Hepatocyte (in vitro differentiated cells): ENCODE measurements at places on chromosomes 3 and 15. TPM values are rescaled to one million over a fixed set of nuclear protein-coding genes. Genes with fewer than 3 reads are reported as not detected.

- H3K27ac ChIP-seq, result no peak overlapping the region
- no peak overlapping the region for H3K4me3 ChIP-seq
- no peaks in the 10 kb centered on the region for H3K36me3 ChIP-seq
These were observed 124.8 kb upstream of the PTX3 start for GRCh38 chr3:157311633-157312375.

DNA sequence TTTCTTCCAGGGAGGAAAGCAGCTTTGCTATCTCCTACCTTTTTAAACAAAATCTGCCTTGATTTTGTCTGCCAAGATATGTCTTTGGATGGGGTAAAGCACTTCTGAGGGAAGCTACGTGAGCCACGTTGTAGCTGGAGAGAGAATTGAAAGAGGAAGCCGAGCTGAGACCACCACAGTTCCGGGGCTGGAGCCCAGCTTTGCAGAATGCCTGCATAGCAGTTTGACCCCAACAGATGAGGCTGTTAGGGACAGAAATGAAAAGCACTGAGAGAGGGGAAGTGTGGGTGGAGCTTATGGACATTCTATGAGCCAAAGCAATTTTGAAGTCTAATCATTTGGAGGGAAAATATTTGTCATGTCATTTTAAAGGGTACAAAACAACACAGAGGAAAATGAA is 45.4 kb downstream of the LIPC start:
- no peaks in the 10 kb centered on the region for H3K27me3 ChIP-seq
- no peak overlapping the region for H3K4me3 ChIP-seq
- peak overlapping the region; percentile 25 for H3K27ac ChIP-seq
- no peaks in the 10 kb centered on the region for H3K36me3 ChIP-seq
- no peak for DNase-seq
- H3K4me1 ChIP-seq, result peaks cover 26% of the 10 kb centered on the region

- no peak overlapping the region for H3K4me3 ChIP-seq
- no peak overlapping the region for H3K27ac ChIP-seq
- no peak for DNase-seq
- H3K4me1 ChIP-seq, result no peaks in the 10 kb centered on the region
These were observed 68.6 kb downstream of the ZNF621 start for GRCh38 chr3:40593351-40593750.

GRCh38 chr3:179410999-179411398 is 40.3 kb downstream of the GNB4 start:
- DNase-seq, result no peak
- H3K4me3 ChIP-seq, result no peak overlapping the region
- no peaks in the 10 kb centered on the region for H3K36me3 ChIP-seq
- H3K27ac ChIP-seq, result no peak overlapping the region
- H3K4me1 ChIP-seq, result no peaks in the 10 kb centered on the region

DNA sequence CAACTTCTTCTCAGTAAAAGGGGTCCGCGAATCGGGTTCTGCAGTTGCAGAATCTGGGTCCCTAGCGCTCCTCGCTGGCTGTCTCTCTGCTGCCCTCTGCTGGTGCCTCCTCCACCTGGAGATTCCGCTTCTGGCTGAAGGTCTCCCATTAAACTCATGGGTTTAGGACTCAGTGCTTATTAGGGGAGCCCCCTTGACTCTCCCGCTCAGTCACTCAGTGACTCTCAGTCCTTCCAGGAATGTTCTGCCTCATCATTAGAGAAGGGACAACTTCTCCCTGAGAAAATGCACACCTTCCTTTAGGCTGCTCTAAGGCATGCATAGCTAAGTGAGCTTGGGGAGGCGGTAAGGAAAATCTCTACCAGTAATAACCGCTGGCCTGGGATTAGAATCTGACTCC is 7.1 kb downstream of the CPN2 start:
- no peak overlapping the region for H3K4me3 ChIP-seq
- peaks cover 7% of the 10 kb centered on the region for H3K4me1 ChIP-seq
- no peaks in the 10 kb centered on the region for H3K27me3 ChIP-seq
- no peak overlapping the region for H3K27ac ChIP-seq
- no peaks in the 10 kb centered on the region for H3K36me3 ChIP-seq
- DNase-seq, result peak; percentile 85

DNA sequence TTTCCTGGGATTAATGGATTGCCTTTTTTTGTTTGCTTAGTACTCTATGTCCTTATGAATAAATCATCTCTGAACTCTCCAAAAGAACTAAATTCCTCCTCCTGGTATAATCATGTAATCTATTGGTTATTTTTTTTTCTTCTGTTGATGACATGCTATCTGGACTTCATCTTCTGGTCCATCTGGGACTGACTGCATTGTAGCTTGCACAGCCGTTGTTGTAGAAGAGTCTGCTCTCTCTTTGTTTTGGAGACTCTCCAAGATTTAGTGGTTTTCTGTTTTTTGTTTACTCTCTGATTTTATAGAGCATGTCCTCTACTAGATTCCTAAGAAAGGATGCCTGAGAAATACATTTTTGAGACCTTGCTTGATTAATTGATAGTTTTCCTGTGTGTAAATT is 19.1 kb downstream of the IREB2 start:
- no peaks in the 10 kb centered on the region for H3K36me3 ChIP-seq
- DNase-seq, result no peak
- H3K27ac ChIP-seq, result peak overlapping the region; percentile 31
- H3K27me3 ChIP-seq, result no peaks in the 10 kb centered on the region

DNA sequence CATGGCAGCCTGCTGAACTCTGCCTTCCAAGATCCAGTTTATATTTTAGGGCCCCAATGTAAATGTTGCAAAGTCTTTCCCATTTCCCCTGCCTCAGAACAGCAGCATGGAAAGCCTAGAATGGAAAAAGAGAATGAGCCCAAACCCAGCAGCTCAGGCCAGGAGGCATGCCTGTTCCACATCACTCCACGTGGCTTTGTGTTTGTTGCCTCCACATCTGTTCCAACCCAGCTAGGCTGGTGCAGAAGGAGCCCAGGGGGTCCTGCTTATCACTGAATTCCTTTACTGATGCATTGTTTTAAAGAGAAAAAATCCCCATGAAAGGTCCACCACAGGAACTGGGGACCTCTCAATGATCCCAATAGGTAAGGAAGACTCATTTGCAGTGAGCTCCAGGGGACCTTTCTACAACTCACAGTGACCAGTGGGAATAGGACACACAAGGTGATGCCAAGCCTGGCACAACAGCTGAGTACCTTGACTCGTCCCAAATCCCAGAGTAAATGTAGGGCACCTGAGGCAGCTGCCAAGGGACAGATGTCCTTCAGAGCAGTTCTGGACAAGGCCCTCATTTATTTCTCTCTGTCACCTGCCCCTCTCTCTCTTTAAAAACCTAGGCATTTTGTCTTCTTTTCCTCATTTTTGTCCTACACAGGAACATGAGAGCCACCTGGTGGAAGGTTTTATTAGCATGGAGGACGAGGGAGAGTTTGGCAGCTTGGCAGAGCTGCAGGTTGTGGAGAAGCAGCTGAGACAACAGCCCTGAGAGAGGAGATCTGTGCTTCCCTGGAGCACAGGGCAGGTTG is 41.7 kb upstream of the ADAMTS17 start:
- H3K4me3 ChIP-seq, result no peak overlapping the region
- peak; percentile 47 for DNase-seq
- no peaks in the 10 kb centered on the region for H3K36me3 ChIP-seq
- H3K27me3 ChIP-seq, result no peaks in the 10 kb centered on the region
- no peak overlapping the region for H3K27ac ChIP-seq
- H3K4me1 ChIP-seq, result no peaks in the 10 kb centered on the region

DNA sequence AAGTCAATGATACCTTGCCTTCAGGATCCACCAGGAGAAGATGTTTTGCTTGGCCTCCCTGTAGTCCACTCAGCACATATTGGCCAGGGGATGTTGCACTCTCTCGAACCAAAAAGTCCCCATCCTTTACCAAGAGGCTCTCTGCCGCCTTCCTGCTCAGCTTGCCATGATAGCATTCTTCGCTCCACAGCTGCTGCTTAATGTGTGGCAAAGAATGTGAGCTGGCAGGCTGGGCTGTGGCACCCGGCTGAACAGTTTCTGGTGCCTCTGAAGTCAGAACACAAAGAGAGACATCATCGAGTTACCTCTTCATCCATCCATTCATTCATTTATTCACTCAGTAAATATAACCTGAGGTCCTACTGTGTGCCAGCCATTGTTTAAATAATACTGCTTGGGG is 23.9 kb upstream of the CEP152 start:
- no peaks in the 10 kb centered on the region for H3K4me1 ChIP-seq
- H3K36me3 ChIP-seq, result no peaks in the 10 kb centered on the region
- H3K4me3 ChIP-seq, result no peak overlapping the region
- DNase-seq, result no peak
- no peak overlapping the region for H3K27ac ChIP-seq
- no peaks in the 10 kb centered on the region for H3K27me3 ChIP-seq

GRCh38 chr15:66849746-66850077 is 147.7 kb downstream of the SMAD6 start:
- H3K4me3 ChIP-seq, result no peak overlapping the region
- H3K36me3 ChIP-seq, result no peaks in the 10 kb centered on the region
- peak overlapping the region; percentile 90 for H3K27ac ChIP-seq
- H3K4me1 ChIP-seq, result peaks cover 36% of the 10 kb centered on the region

DNA sequence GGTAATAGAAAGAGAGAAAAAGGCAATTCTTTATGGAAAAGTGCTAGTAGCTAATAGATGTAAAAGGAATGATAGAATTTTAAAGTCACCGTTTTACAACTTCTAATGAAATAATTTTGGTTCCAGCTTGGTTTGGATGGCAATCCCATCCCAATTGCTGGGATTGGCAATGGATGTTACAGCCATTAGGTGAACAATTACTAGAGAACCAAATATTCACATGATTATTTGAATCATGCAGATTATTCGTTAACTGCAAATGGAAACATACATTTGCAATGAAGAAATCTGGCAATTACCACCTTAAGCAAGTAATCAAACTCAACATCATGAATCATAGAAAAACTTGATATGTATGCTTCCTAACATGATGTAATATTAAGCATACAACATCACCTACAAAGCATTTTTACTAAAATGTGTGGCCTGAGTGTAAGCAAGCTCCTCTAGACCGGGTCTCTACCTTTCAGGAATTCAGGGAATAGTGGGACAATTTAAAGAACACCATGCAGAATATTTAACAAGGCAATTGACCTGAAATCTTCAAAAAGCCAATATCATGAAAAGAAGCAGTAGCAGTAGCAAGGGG is 26.2 kb upstream of the ANP32A start:
- no peak overlapping the region for H3K27ac ChIP-seq
- no peaks in the 10 kb centered on the region for H3K4me1 ChIP-seq
- H3K4me3 ChIP-seq, result no peak overlapping the region
- H3K36me3 ChIP-seq, result no peaks in the 10 kb centered on the region

DNA sequence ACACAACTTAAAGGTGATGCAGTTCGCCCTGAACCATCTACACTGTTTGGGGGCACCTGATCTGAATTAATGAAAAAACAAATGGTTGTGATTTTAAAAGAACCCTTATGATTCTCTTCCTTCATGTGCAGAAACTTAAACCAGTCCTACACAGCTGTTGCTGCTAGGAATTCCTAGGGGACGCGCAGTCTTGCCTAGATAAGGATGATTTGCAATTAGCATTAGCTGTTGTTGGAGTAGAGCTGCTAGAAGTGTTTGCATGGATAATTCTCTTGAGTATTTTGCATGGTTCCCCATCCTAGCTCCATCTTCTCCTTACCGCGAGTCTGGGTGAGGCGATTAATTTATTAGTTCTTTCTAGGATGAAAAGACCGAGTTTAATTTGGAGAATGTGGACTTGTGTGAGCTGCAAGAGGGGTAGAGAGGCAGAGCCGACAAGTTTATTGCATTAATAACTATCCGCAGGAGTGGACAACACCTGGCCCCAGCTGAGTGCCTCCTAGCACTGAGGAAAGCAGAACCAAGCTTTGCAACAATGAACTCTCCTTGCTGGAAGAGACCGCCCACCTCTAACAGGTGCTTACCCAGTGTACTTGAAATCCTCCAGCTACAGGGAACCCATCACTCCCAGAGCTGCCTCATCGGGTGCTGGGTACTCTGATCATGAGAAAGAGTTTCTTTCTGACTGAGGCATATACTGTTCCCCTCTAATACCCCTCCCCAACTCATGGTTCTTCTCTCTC is 75.0 kb upstream of the WNT7A start:
- peaks cover 7% of the 10 kb centered on the region for H3K4me1 ChIP-seq
- no peak overlapping the region for H3K4me3 ChIP-seq
- no peak for DNase-seq
- no peak overlapping the region for H3K27ac ChIP-seq

DNA sequence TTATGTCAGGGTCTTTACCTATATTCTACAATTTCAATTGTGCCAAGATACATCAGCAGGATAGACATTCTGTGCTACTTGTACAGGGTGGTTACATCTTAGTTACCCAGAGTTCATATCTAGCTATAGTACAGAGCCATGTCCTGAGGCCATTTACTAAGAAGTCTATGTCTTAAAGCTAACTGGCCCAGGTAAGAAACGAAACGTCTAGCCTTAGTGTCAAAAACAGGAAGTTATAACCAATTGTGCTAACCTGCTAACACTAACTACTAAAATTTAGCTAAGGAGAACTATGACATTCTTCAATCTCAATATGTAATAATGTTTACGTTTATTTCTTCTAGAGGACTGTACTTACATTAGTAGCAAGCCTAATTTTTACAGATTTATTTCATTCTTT is 717.2 kb upstream of the UBE2E2 start:
- DNase-seq, result no peak
- H3K4me3 ChIP-seq, result no peak overlapping the region
- H3K27ac ChIP-seq, result no peak overlapping the region
- H3K4me1 ChIP-seq, result no peaks in the 10 kb centered on the region
- H3K27me3 ChIP-seq, result no peaks in the 10 kb centered on the region
- H3K36me3 ChIP-seq, result no peaks in the 10 kb centered on the region

DNA sequence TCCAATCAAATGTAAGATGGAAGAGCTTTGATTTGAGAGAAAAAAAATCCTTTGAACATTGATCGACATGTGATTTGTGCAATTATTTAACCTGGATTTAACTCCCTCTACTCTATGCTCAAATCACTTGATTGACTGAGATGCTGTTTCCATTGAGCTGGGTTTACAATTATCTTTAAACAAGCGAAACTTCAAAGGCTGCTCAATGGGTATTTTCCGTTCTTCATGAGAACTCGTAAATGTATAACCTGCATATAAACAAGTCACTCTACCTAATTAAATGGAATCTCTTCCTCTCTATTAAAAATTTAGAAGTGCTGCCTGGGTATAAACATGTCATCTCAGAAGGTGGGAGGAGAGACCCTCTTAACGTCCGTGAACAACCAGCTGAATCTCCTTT is 71.9 kb downstream of the ANXA2 start:
- no peak for DNase-seq
- no peak overlapping the region for H3K4me3 ChIP-seq
- no peaks in the 10 kb centered on the region for H3K4me1 ChIP-seq
- H3K36me3 ChIP-seq, result no peaks in the 10 kb centered on the region
- H3K27ac ChIP-seq, result no peak overlapping the region

The AADACL2 gene
- 0.10 and 0.24 TPM in 2 replicates for total RNA-seq

The ZPLD1 gene
- total RNA-seq, result 0.12 and 0.40 TPM in 2 replicates

The RCCD1 gene
- 5.3 and 9.5 TPM in 2 replicates for total RNA-seq

The ABTB1 gene
- 4.7 and 8.7 TPM in 2 replicates for total RNA-seq

The ZMAT3 gene
- total RNA-seq, result 21.4 and 24.0 TPM in 2 replicates

The FOXL2 gene
- total RNA-seq, result not detected in 2 replicates

The UNC45A gene
- total RNA-seq, result 55.2 and 69.8 TPM in 2 replicates

The SERPINI2 gene
- not detected in 2 replicates for total RNA-seq

The DLL4 gene
- 2.3 and 2.8 TPM in 2 replicates for total RNA-seq

The ANKRD34C gene
- total RNA-seq, result 0.04 TPM in 1 of 2 replicates, not detected in the other
